ENCODE measurements at places on chromosomes 4 and X. TPM values are rescaled to one million over a fixed set of nuclear protein-coding genes. Genes with fewer than 3 reads are reported as not detected.

DNA sequence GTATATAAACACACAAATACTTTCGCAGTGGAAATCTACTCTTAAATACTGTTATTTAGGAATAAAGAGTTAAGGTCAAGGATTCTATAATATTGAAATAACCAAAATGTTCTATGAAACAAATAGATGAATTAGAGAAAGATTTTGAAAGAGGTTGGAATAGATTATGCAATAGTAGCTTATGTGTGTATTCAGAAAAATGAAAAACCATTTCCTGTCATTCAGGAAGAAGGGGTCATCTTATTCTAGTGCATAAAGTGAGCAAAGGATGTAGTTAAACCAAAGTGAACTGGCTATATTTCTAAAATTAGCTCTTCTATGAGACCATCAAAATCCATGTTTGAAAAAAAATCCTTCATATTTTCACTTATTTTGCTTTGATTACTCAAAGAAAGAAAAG, 30.0 kb upstream of the MYOZ2 start:
- DNase-seq, result no peak

- no peak for DNase-seq
Observed at GRCh38 chr4:36374836-36375511, 93.6 kb downstream of the DTHD1 start.

- DNase-seq, result no peak
Observed at GRCh38 chr4:67584496-67584895, 26.0 kb downstream of the STAP1 start.

DNA sequence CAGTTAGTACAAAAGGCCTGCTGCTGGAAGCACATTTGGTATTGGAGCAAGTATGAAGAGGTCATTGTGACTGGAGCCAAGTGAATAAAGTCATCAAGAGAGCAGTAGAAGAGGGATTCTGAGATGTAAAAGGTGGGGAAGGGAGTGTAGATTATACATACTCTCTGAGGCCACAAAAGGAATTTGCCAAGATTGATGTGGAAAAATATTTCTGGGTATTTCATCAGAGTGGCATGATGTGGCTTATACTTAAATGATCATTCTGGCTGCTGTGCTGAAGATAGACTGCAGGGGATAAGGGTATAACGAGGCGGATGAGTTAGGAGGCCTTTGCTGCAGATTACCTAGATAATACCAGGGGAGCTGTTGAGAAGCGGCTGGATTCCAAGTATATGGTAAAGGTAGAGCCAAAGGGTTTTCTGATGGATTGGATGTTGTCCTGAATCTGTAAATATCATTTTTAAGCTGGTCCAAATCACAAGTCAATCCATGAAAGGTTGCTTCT, 231.8 kb upstream of the AGA start:
- DNase-seq, result no peak

Gene MAGEC2
- not detected for total RNA-seq

DNA sequence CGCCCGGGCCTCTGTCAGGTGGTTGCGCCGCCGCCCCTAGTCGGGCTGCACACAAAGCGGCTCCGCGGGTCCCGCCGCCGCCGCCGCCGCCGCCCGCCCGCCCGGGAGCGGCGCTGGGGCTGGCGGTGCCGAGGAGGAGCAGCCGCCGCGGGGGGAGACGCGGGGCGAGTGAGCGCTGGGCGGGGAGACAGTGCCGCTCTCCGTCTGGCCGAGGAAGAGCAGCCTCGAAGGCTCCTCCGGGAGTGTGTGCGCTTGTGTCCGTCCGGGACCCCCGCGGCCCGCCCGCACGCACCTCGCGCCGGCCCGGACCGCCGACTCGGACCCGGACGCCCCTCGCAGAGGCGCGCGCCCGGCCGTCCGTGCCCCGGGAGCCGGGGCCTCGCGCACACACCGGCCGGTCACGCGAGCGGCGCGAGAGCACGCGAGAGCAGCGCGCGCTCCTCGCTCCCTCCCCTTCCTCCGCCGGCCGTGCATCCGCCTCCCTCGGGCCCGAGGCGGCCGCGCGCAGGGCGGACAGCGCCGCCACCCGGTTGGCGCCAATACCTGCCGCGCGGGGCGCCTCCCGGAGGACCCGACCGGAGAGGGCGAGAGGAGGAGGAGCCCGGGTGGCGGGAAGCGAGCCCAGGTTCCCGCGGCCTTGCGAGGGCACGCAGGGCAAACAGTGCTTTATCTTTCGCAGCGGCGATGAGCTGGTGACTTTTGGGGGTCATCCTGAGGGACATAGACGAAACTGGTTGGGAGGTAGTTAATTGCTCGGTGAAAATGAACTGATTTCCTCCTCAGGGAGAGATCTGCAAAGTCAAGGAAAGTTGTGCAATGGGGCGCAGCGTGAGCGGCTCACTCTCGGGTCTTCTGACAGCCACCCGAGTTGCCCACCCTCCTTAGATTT, at the start of gene PDS5A:
PDS5A (minus strand) TSS at position 423 of the 889 bp plus-strand sequence. CDS start 1,334 bp downstream, outside the sequence.
- DNase-seq, result peak; percentile 94

Gene COL25A1
- total RNA-seq, result 14.7 TPM

GRCh38 chr4:104989371-104989770, 157.3 kb upstream of the TET2 start:
- no peak for DNase-seq

DNA sequence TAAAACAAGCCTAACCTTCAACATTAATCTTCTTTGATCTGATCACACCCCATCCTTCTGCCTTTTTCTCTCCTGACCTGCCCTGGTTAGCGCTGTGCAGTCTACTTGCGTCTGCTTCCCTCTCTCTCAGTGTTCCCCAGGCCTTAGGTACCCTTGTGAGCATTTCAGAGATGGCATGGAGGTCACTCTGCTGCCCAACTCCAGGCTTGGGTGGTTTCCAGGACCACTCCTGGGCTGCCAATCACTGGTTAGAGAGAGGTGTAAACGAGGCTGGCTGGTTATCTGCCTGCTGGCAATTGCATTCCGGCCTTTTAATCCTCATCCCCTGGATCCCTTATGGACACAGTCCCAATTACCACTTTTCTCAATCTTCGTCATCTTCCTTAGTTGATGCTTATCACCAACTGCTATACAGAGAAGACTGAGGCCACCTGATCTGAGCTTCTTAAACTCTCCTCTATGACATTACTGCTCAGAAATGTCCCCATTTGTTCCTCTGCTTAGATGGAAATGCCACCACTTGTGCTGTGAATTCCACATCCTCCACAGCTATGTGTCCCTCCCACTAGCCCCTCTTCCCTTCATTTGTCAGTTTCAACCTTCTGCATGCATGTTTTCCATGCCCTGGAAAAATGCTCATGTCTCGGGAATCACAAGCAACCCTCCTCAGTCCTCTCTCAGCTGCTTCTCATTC, 29.0 kb upstream of the BCLAF3 start:
- no peak for DNase-seq

Gene SASH3
- 0.82 TPM for total RNA-seq

DNA sequence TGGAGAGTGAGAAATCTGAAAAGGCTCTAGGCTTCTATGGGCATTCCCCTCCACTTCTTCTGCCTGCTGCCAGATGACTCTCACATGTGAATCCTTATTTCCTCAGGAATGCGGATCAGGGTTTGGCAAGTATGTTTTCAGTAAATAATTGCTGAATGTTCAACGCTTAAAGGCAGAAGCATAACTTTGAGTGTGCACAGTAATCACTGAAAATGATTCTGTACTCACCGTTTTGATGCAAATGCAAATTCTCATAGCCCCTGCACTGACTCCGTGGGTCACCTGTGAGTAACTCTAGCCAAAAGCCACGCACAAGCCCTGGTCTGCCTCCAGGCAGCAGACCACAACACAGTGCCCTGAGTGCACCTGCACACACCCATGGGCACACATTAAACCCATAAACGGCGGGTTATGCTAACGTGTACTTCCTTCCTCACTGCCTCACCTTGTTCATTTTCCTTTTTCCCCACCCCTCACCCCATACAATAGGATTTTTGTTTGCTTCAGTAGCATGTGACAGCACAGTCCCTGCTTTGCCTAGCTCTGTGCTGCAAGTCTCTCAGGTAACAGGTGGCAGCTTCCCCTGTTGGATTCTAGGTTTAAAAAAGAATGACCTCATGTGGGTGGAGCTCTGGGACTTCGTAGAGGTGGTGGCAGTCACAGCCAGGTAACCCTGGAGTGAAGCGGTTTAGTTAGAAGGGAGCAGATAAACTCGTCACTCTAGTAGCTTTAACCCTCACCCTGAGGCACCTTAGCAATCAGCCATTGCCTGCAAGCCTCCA, at the start of gene ARHGEF38:
ARHGEF38 (plus strand) TSS at position 656 of the 782 bp plus-strand sequence. CDS start 146 bp downstream, outside the sequence.
- no peak for DNase-seq

- DNase-seq, result no peak
Observed at GRCh38 chr4:2599304-2599654, 62.8 kb downstream of the FAM193A start.

DNA sequence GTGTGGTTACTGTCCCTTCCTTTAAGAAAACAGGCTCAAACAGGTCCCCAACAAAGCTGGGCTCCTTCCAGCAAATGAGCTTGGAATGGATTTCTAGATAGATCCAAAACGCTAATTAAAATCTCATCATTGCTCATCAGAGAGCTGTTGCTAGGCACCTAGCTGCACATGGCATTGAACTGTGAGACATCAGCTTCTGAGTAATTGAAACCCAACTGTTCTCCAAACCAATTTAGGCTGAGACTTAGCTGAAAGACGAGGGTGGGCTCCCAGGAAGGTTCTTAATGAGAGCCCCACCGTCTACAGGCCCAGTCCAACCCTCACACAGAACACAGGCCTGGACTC, 59.1 kb downstream of the FAM184B start:
- DNase-seq, result peak; percentile 30

DNA sequence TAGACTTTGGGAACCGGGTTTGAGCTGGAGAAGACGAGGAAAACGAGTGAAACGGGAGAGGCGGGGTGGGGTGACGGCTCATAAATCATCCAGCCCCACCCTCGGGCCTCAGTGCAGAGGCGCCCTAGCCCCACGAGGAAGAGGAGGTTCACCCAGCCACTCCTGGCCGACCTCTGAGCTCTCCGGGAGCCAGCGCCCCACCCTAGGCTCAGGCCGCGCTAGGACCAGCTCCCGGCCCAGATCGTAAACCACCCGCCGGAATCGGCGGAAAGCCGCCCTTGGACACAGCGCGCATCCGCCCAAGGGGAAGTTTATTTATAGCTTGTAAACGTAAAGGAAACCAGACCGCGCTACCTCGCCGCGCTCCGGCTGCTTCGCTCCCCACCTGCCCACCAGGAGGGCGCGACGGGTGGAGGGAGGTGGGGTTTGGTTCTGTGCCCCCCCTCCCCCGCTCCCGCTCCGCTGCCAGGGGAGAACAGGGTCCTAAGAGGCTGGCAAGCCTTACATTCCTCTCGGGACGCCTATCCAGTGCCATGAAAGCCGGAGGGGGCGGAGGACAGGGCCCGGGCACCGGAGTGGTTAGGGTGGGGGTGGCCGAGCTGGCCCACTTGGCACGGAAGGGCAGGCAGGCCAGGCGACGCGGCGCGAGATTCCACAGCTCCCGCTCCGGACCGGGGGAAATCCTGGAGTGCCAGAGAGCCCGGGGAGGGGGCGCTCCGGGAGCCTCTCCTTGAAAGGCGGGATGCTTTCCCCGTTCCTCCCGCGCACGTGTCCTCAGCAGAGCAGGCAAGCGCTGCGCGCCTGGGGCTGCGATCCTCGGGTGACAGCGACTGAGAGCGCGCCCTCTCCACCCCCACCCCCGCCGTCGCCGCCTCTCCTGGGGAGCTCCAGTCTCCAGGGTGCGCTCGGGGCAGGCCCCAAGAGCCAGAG, 84.2 kb downstream of the BCOR start:
- DNase-seq, result no peak

- no peak for DNase-seq
Observed at GRCh38 chr4:38453253-38453881, 210.6 kb upstream of the KLF3 start.

DNA sequence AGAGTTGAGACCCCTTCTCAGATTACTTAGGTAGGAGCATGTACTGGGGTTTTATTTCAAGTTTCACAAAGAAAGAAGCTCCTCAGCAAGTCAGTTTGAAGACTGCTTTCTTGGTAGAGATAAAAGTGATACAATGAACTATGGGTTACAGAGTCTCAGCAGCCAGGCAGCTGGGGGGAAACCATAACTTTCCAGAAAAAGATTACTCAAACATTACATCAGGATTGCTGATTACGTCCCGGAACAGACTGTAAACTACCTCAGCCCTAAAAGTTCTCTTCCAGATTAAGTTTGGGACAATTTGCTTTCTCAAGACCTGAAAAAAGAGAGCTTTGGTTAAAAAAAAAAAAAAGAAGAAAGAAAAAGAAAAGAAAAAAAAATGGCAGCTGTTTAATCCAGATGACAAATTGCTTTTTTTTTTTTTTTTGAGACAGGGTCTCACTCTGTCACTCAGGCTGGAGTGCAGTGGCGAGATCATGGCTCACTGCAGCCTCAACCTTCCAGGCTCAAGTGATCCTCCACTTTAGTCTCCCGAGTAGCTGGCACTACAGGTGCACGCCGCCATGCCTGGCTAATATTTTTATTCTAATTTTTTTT, 16.6 kb downstream of the SAT1 start:
- no peak for DNase-seq

Gene CT45A10
- total RNA-seq, result not detected

DNA sequence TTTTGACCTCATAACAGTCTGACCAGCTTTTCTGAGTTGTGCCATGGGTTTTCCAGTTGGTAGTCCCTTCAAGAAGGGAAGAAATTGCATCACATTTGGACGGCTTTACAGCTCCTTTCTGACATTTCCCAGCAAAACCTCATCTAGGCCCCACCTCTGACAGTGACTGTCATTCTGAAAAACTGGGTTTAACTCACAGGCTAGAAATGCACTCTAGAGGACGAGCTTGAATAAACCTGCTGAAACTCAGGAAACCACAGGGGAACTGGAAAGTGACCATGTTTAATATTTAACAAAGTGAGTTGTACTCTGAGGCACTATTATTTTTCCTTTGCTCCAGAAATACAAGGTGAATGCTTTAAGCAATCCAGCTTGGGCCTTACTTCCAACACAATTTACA, 434.3 kb upstream of the RASGEF1B start:
- no peak for DNase-seq

Gene VEGFC
- total RNA-seq, result 1.6 TPM

Measured in frontal cortex (tissue), 4 donors.